ENCODE measurements at places on chromosomes 2 and 18.

GRCh38 chr18:9017905-9018227 is 84.6 kb upstream of the NDUFV2 start:
- DNase-seq: no peak

- DNase-seq: peak; percentile 62
Observed at GRCh38 chr2:70948337-70949003, 12.8 kb downstream of the ATP6V1B1 start.

DNA sequence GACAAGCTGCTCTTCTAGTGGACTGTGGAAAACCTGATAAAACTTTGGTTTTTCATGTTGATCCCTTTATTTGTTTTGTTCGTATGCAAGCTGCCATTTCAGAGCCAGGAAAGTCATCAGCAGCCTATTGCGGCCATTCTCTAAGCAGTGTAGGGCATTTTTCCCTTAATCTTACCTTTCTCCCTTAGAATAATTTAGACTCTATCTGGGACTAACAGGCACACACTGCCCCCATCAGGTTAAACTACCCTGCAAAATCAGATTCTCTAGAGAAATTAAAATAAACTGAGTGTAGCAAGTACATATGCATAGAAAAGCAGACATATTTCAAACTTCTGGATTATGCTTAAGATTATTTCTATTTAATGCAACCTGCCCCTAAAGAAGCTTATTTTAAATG is 347.5 kb downstream of the METTL4 start:
- peak; percentile 5 for DNase-seq

GRCh38 chr2:43114210-43114609 is 112.2 kb downstream of the ZFP36L2 start:
- DNase-seq: no peak

DNA sequence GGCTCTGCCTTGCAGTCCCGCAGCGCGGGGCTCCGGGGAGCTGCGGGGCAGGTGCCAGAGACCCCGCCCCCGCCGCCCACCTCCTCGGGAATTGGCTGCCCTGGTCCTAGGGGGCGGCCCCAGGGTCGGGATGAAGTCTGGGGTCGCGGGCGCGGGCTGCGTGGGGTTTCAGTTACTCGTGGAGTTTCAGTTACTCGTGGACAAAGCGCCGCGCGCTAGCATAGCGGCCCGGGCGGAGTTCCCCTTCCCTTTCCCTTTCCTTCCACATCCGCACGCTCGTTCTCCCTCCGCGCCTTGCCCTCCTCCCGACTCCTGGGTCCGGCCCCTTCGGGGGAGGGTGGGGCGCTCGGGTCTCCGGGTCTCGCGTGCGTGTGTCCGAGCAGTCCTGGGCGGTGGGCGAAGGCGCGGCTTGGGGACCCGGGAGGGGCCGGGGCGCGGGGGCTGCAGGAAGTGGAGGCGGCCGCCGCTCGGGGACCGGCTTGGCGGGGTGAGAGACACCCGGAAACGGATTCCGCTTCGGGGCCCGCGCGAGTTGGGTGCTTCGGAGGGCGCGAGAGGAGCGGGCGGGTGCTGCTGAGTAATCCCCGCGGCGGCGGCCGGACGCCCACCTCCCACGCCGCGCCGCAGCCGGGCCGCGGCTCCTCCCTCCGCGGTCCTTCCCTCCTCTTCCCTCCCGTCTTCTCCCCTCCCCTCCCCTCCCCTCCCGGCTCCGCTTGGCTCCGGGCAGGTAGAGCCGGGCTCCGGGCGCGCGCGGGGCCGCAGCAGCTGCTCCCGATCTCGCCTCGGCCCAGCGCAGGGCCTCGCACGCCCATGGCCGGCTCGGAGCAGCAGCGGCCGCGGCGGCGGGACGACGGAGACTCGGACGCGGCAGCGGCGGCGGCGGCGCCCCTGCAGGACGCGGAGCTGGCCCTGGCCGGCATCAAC is at the start of gene TTC39C:
TSS of gene TTC39C (plus strand) at position 693 of the 924 bp plus-strand sequence. CDS start at position 811, 118 bp downstream.
- no peak for DNase-seq

GRCh38 chr2:174025271-174026121 is 60.3 kb upstream of the SP3 start:
- no peak for DNase-seq

- DNase-seq: no peak
Observed at GRCh38 chr2:221896505-221897151, 324.5 kb upstream of the EPHA4 start.

DNA sequence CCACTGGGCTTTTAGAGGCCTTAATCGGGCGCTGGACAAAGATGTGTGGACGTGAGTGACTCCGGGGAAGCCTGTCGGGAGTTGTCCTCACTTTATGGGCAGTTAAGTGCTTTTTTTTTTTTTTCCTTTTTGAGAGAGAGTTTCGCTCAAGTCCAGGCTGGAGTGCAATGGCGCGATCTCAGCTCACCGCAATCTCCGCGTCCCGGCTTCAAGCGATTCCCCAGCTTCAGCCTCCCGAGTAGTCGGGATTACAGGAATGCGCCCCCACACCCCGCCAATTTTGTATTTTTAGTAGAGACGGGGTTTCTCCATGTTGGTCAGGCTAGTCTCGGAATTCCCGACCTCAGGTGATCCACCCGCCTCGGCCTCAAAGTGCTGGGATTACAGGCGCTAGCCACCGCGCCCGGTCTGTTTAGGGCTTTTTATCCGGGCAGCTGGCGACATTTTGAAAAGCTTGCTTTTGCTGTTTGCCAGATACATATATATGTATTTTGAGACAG is 1.5 kb downstream of the MSH6 start:
- no peak for DNase-seq

DNA sequence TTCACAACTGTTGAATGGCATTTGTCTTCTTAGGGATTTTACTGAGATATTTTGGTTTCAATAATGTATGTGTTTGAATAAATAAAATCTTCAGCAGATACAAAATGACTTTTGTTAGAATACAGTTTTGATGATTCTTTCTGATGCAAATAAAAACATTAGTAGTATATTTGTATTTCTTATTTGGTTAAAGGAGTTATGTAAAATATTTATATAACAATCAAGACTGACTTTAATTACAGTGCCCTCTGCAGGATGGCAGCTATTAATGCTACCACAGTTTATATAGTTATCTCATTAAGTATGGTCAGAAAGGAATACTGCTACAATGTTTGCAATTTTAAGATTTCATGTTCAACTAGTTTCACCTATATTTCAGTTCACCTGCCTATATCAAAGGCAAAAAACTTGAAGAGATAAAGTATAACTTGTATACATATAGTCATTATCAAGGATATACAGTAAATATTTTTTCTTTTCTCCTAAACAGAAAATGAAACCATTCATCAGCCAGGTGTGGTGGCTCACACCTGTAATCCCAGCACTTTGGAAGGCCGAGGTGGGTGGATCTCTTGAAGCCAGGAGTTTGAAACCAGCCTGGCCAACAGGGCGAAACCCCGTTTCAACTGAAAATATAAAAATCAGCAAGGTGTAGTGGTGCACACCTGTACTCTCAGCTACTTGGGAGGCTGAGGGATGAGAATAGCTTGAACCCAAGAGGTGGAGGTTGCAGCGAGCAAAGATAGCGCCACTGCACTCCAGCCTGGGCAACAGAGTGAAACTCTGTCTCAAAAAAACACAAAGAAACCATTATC is 19.8 kb downstream of the ARL5A start:
- no peak for DNase-seq

DNA sequence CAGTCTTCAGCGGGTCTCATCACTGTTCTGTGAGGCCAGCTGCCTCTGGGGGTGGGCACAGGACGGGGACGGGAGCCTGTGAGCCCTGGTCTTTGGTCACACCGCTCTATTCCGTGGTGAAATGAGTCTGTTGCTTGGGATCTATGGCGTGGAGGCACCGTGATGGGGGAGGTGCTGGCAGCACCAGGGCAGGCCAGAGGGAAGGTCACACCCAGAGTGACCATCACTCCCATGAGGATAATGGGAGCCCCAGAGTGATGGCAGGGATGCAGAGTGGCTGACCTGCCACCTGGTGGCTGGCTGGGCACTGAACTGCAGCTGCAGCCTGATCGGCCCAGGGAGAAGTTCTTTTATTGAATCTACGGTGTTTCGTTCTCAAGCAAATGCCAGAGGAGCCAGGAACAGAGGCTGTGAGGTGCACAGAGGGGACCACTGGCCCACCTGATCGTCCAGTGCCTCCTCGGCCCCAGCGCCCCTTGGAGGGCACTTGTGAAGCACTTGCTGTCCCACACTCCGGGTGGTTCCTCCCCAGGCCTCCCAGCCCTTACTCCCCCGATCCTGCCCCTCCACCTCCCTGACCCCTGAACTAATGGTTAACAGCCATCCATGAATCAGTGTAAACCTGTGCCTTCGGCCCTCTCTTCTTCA is 17.9 kb downstream of the KCNIP3 start:
- DNase-seq: peak; percentile 69

GRCh38 chr18:70649683-70650082 is 360.8 kb downstream of the SOCS6 start:
- DNase-seq: no peak

GRCh38 chr2:19500126-19500525 is 141.7 kb upstream of the OSR1 start:
- no peak for DNase-seq

GRCh38 chr2:204019572-204020501 is 83.3 kb downstream of the ICOS start:
- DNase-seq: no peak

DNA sequence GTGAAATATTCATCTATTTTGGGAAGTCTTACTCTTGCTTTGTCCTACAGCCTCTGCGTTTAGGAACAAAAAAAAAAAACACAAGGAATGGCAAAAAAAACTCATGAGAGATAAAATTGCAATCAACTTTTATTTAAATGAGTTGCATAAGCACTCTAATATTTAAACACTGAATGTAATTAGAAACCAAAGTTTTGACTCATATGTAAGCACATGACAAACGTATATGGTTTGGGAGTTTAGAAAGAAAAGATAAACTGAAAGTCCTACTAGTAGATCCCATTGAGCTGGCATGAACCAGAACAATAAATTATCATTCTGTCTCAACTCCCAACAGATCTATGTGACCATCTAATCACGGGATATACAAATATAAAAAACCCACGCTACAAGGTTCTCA is 44.8 kb downstream of the REV1 start:
- DNase-seq: no peak

DNA sequence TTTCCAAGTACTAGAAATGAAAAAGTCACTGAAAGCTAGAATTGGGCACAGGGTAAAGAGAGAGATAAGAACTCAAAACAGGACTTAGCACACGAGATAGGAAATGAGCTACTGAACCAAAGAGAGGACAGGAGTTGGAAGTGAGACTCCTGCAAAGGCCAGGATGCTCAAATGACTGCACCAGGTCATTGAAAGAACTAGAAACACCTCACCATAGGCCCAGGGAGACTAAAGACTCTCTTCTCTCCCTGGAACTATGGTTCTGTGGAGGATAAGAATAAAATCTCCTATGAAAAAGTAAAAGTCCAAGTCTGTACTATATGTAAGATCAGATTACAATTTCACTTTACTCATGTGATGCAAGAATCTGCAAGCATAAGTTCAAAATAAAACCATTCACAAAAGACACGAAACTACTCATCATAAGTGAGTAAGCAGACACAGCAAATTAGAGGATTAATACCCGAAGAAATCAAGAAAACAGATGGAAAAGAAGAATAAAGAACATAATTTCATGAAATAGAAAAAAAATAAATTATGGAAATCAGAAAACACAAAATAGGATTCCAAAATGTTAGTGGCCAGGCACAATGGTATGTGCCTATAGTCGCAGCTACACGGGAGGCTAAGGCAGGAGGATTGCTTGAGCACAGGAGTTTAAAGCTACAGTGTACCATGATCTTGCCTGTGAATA is 6.5 kb downstream of the NBAS start:
- DNase-seq: no peak

DNA sequence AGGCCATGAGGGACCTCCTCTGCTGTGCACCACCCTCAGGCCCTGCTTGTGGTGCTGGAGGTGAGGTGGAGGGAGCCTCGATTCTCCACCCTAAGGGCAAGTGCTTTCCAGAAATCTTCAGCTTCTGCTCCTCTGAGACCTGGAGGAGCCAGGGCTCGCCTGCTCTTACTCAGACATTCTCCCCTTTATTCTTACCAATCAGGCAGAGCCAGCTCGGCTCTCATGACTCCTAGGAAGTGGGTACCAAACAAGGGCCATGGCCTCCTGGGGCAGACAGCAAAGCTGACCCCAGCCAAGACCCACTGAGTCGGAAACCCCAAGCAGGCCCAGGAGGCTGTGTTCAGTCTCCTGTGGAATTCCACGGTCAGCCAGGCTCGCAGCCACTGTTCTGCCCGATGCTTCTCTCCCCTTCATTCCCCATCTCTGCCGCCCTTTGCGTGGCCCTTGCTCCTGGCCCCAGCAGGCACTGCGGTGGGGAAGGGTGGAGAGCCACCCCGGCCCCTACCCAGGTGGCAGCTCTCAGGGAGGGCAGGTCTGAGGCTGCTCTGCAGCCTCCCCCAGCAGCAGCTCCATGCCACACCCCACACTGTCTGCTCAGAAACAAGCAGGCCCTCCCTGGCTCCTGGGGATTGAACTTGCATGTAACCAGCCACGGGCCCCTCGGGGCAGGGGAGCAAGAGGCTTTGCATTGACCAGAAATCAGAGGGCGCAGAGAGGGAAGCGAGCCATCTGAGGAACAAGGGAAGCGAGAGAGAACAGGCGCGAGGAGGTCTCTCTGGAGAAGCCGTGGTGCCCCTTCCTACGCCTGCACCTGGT is 24.0 kb downstream of the HS1BP3 start:
- no peak for DNase-seq

GRCh38 chr2:232231554-232231953 is 147.0 kb upstream of the ALPP start:
- no peak for DNase-seq

GRCh38 chr2:57906152-57906732 is 140.4 kb upstream of the VRK2 start:
- peak; percentile 83 for DNase-seq

- DNase-seq: no peak
Observed at GRCh38 chr2:64018701-64019082, 536 bp downstream of the VPS54 start.

GRCh38 chr18:80034852-80035406 is 695 bp downstream of the RBFA start:
- no peak for DNase-seq

GRCh38 chr2:47187069-47187468 is 32.0 kb upstream of the STPG4 start:
- DNase-seq: no peak

- DNase-seq: peak; percentile 12
Observed at GRCh38 chr2:17912266-17912691, 33.8 kb downstream of the KCNS3 start.

GRCh38 chr2:36513661-36514060 is 84.3 kb downstream of the FEZ2 start:
- DNase-seq: no peak

DNA sequence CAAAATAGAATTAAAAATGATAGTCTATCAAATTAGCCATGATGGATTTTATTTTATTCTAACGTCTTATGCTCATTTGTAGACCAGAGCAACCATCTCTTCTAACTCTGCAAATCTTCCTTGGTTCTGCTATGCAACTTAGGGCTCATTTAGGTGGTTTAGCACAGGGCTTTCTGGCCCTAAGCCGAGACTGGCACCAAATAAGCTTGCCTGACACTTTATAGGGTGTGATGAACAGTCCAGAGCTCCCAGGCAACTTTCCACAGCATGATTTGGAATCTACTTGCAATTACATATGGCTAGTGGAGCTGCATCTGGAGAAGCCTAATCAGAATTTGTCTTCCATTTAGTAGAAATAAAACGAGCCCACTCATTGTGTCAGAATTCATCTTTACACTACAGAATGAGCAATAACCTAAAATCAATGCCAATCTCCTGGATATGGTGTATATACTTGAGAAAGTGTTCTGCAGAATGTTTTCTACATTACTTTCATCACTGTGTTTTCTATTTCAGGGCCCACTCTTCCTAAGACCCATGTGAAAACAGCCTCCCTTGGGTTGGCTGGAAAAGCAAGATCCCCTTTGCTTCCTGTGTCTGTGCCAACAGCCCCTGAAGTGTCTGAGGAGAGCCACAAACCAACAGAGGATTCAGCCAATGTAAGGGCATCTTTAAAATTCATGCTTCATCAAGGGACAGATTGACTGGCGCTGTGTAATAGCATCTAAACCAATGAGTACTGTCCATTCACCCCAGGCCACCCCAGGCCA is 698.2 kb downstream of the MBD2 start:
- DNase-seq: no peak
